Renal cortex interstitium (tissue), 15 donors: ENCODE measurements at places on chromosomes 12 and 14. TPM values are rescaled to one million over a fixed set of nuclear protein-coding genes. Genes with fewer than 3 reads are reported as not detected.

Gene PPP4R4
- 0.09 TPM for polyA plus RNA-seq

DNA sequence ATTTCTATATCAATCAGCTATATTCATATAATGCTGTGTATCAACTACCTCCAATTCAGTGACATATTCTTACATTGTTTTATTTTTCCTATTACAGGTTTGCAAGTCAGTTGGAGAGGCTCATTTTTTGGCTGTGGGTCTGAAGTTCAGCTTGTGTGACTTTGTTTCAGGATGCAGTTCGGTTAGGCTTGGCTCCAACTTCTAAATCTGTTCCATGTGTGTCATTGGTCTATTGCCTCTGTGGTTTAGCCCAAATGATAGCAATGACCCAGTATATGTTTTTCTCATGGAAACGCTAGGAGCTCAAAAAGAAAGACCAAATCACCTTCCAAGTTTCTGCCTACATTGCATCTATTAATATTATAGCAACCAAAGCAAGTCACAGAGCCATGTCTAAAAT is 848.6 kb upstream of the LRFN5 start:
- no peak for DNase-seq

DNA sequence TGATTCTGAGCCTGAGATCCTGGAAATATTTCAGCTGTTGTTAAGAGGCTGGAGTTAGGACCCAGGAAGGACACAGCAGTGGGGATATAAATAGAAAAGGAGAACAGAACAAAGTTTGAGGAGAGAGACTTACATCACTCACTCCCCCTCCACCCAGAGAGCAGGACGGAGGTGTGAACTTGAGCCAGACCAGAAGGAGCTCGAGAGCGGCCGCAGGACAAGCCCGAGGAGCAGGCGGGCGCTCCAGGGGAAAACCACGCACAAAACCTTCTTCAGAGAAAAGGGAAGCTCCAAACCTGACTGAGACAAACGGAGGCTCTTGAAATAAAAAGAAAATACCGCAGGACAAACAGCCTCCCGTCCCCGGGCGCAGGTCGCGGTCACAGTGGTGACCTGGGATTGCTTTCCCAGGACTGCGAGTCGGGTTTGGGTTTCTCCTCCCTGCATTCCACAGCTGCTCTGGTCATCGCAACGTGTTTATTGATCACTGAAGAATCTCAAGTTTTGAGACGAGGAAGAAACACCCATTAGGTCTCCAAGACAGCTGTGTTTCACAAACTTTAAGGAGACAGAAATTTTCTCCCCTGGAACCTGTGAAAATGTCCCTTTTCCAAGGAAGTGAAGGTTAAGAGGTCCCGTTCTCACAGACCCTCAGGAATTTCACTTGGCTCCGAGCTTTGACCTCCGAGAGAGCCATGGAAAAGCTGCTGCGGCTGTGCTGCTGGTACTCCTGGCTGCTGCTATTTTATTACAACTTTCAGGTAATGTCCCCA is at the start of gene ADGRD1:
TSS of gene ADGRD1 (plus strand) at position 137 of the 773 bp plus-strand sequence. CDS start at position 696, 559 bp downstream.
- DNase-seq = peak; percentile 60

DNA sequence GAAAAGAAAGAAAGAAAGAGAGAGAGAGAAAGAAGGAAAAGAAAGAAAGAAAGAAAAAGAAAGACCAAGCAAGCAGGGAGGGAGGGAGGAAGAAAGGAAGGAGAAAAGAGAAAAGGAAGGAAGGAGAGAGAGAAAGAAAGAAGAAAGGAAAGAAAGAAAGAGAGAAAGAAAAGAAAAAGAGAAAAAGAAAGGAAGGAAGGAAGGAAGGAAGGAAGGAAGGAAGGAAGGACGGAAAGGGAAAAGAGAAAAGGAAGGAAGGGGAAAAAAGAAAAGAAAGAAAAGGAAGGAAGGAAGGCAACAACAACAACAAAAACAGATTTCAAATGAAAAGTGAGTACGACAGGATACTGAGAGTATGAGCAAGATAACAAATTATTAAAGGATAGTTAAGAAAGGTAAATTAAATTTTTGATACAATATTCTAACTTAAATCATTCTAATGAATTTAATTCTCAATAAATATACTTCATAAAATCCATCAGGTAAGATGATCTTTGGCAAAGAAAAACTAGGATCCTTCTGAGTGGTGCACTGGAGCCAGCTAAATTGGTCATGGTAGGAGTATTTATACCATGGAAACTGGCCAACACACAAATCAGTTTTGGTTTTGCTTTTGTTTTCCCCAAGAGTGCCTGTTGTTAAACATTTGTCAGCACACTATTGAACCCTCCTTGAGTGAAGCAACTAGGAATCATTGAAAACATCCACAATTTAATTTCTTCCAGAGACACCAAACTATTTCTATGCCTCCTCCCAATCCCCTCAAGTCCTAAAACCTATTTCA is 56.1 kb upstream of the DYRK2 start:
- no peak for DNase-seq

Gene MGP
- 40.5 TPM for polyA plus RNA-seq

- DNase-seq = no peak
Measured at GRCh38 chr12:52024845-52025230, 18.1 kb downstream of the TAMALIN start.

DNA sequence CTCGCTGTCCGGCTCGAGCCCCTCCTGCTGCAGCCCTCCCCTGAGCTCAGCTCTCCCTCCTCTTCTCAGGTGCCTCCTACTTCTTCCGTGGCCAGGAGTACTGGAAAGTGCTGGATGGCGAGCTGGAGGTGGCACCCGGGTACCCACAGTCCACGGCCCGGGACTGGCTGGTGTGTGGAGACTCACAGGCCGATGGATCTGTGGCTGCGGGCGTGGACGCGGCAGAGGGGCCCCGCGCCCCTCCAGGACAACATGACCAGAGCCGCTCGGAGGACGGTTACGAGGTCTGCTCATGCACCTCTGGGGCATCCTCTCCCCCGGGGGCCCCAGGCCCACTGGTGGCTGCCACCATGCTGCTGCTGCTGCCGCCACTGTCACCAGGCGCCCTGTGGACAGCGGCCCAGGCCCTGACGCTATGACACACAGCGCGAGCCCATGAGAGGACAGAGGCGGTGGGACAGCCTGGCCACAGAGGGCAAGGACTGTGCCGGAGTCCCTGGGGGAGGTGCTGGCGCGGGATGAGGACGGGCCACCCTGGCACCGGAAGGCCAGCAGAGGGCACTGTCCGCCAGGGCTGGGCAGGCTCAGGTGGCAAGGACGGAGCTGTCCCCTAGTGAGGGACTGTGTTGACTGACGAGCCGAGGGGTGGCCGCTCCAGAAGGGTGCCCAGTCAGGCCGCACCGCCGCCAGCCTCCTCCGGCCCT is 22.8 kb downstream of the MMP17 start:
- DNase-seq = no peak

- peak; percentile 64 for DNase-seq
Measured at GRCh38 chr14:69151458-69152180, 1.3 kb downstream of the DCAF5 start.

DNA sequence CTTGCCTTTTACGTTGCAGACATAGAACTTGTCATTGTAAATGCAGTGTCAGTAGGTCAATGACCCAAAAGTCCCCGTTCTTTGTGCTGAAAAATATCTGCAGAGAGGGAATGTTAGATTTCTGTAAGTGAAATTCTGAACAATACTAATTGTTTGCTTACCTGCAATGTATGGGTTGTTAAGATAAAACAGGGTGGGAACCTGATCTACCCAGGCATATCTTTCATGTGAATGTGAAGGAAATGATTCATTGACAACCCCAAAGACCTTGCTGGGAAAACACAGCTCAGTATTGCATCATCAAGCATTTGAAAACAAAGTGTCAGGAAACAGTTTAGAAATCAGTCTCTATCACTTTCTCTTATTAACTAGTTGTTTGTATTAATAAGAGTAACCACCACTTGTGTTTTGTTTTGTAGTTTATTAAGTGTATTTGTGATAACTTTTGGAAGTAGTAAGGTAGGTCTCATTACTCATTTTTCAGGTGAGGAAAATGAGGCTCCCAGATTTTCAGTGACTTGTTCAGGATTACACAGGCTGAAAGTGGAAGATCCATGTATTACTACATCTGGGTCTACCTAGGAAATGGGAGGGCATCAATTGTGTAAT is 57.9 kb upstream of the SLC38A2 start:
- no peak for DNase-seq

DNA sequence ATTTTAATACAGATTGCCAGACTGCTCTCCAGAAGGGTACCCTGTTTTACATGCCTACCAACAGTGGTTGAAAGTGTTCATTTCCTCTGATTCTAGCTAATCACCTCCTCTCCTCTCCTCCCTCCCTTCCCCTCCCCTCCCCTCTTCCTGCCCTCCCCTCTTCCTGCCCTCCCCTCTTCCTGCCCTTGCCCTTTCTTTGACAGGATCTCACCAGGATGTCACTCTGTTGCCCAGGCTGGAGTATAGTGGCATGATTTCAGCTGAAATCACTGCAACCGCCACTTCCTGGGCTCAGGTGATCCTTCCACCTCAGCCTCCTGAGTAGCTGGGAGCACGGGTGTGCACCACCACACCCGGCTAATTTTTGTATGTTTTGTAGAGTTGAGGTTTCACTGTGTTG is 24.7 kb downstream of the APAF1 start:
- DNase-seq = no peak

GRCh38 chr12:116600959-116601918 is 42.1 kb downstream of the MAP1LC3B2 start:
- no peak for DNase-seq

DNA sequence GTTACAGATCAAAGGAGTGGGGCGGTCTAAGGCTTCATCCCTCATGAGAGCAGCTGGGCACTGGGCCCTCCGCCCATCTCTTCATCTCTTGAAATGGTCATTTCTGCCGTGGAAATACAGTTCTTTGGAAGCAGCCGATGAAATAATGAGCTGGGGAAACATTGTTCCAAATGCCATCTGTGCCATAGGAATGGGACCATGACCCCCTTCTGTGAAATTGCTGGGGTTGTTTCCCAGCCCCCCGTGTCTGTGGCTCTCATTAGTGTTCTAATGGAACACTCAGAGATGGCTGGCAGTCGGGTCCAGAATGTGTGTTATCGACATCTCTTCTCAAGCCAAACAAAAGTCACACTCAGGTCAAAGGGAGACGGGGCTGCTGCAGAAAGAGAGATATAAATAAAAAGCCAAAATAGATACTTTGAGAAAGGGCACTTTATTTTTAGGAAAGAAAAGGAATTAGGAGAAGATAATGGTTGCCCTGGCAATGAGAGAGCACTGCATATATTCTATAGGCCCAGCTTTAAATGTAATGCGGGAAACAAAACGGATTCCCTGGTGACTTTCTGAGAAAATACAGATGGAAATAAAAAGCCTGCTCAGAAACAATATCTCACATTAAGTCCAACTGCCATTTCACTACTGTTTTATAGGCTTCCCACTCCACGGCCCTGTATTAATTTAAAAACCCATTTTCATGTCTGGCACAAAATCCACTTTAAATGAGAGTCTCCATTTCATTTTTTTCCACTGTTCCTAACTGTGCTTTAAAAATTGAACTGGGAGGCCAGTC is 107.1 kb downstream of the TTC8 start:
- DNase-seq = no peak

GRCh38 chr12:51593539-51593938 is 2.5 kb downstream of the SCN8A start:
- peak; percentile 58 for DNase-seq

DNA sequence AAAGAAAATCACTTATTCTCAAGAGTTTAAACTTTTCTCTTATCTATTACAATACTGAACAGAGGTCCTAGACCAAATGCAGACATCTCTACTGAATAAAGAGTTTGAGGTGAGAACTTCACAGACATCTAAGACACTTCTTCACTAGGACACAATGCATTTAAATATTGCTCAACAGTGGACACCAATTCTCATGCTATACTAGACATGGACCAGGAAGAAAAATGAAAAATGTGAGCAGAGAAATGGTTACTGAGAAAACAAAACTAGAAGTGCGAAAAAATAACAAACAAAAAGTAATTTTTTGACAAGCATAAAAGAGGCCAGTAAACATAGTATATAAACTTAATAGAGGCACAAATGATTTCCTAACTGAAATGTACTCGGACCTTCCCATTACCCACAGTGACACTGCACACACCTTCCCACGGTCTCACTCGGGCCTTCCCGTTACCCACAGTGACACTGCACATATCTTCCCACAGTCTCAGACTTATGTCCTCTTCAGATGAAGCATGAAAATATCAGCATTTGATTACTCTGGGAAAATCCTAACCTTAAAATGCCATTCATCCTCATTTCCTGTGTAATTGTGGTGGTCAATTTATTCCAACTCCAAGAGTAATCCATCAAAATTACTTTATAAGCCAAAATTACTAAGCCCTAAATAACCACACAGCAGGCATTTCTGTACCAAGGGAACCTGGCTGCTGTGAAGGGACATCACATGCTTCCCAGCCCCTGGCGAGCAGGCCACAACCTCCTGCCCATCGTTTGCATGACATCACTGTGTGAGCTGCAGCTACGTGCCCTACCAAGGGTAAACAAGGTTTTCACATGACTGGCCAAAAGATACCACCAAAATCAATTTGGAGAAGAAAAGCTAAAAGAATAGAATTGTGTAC is 6.4 kb downstream of the SLC15A4 start:
- no peak for DNase-seq

GRCh38 chr12:27870939-27871338 is 90.9 kb upstream of the MANSC4 start:
- DNase-seq = no peak

Gene HOXC5
- polyA plus RNA-seq = 4.3 TPM

GRCh38 chr14:81178063-81178462 is 42.7 kb downstream of the GTF2A1 start:
- no peak for DNase-seq

DNA sequence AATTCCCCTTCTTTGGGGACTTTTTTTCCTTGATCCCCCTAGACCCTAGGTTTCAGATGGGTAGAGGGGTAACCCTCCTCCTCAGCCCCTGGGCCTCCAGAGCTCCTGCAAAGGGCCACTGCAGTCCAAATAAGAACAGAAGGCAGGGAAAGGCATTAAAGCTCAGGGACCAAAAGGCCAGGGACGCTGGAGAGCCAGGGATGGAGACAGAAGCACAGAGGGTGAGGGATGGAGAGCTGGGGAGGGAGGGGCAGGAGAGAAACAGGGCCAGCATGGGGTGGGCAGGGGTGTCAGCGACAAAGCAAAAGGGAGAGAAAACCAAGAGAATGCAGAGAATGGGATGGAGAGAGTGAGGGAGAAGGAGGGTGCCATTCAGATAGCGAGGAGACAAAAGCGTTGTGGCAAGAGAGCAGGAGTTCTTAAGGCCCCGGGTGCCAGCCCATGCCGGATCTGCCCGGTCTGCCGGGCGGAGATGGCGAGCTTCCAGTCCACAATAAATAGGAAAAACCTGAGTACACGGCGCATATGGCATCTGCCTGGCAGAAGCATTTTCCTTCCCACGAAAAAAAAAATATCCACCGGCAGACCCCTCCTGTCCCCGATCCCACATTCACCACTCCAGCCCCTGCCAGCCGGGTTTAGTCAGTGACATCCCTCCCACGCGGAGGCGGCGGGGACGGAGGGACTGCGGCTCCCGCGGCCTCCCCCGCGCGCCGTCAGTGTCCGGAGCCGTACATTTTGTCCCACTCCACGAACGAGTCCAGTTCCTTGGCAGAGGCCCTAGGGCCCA is 28.6 kb downstream of the FIGNL2 start:
- DNase-seq = no peak
